ENCODE measurements at places on chromosomes 5 and 9. TPM values are rescaled to one million over a fixed set of nuclear protein-coding genes. Genes with fewer than 3 reads are reported as not detected.
A peak's percentile ranks its signal among the peaks of the same experiment; 100 is the strongest.

DNA sequence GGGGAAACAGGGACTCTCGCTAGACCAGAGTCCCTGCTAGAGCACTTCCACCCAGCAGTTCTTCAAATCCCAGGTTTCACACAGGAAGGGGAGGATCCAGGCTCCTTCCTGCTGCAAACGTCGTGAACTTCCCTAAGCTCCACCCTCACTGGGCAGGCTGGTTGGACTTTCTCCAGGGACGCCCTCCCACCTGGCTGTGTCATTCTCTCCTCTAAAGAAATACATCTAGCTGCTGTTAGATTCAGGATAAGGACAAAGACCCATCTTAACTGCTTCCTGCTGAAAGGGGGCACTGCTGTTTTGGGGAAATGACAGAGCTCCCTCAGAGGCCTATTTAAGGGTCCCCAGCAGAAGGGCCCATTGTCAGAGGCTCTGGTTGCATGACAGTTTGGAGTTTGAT, 230.7 kb downstream of the SEMA6A start:
- no peak for DNase-seq
- H3K27ac ChIP-seq, result no peak overlapping the region
- no peaks in the 10 kb centered on the region for H3K4me1 ChIP-seq
- no peaks in the 10 kb centered on the region for H3K27me3 ChIP-seq

GRCh38 chr5:91095313-91095712, 287.8 kb downstream of the ARRDC3 start:
- no peak for DNase-seq
- H3K4me3 ChIP-seq, result no peak overlapping the region
- no peaks in the 10 kb centered on the region for H3K4me1 ChIP-seq
- no peaks in the 10 kb centered on the region for H3K36me3 ChIP-seq
- no peaks in the 10 kb centered on the region for H3K27me3 ChIP-seq
- no peak overlapping the region for H3K27ac ChIP-seq

SLC6A18 gene
- total RNA-seq, result not detected

- H3K4me3 ChIP-seq, result no peak overlapping the region
- H3K27me3 ChIP-seq, result peaks cover 2% of the 10 kb centered on the region
- H3K27ac ChIP-seq, result no peak overlapping the region
These were observed 146.3 kb downstream of the SNCAIP start for GRCh38 chr5:122458278-122458872.

- no peak overlapping the region for H3K4me3 ChIP-seq
- no peaks in the 10 kb centered on the region for H3K27me3 ChIP-seq
- H3K27ac ChIP-seq, result no peak overlapping the region
- H3K36me3 ChIP-seq, result no peaks in the 10 kb centered on the region
- DNase-seq, result no peak
These were observed 185.5 kb downstream of the CACNA1B start for GRCh38 chr9:138063033-138063432.

SHC3 gene
- total RNA-seq, result 1.7 TPM

TMC1 gene
- 0.36 TPM for total RNA-seq

SPATA6L gene
- total RNA-seq, result 0.13 TPM

DNA sequence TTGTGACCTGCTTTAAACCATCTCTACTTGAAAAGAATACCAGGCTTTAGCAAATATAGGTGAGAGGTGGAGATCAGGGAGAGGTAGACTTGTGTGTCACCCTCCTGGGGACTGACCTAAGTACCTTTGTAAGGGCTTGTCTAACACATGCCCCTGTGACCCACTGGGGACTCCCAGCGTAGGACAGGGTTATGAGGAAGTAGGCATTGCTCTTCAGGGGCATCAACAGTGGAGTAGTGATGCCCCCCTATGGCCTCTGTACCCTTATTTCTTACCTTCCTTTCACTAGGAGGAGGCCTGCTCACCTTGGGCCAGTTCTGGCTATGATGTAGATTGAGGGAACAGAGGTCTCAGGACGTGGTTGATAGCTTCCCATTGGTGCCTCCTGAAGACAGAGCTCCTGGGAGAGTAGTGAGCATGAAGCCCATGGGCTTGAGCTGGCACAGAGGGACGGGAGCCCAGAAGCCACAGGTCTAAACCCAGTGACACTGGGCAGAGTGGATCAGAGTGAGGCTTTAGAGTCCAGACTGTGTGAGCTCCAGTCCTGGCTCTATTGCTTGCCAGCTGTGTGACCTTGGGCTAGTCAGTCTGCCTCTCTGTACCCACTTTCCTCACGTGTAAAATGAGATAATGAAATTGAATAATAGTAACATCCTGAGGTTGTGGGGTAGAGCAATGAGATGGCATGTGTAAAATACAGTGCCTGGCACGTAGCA, 191.7 kb downstream of the AOPEP start:
- H3K36me3 ChIP-seq, result no peaks in the 10 kb centered on the region
- H3K4me1 ChIP-seq, result peaks cover 87% of the 10 kb centered on the region
- peak overlapping the region; percentile 98 for H3K27ac ChIP-seq
- H3K27me3 ChIP-seq, result no peaks in the 10 kb centered on the region

GADD45G gene
- total RNA-seq, result 1.2 TPM

- no peaks in the 10 kb centered on the region for H3K4me1 ChIP-seq
- H3K4me3 ChIP-seq, result no peak overlapping the region
- H3K27ac ChIP-seq, result no peak overlapping the region
- no peak for DNase-seq
- H3K36me3 ChIP-seq, result no peaks in the 10 kb centered on the region
These were observed 4.9 kb downstream of the NR4A3 start for GRCh38 chr9:99826579-99826978.

DNA sequence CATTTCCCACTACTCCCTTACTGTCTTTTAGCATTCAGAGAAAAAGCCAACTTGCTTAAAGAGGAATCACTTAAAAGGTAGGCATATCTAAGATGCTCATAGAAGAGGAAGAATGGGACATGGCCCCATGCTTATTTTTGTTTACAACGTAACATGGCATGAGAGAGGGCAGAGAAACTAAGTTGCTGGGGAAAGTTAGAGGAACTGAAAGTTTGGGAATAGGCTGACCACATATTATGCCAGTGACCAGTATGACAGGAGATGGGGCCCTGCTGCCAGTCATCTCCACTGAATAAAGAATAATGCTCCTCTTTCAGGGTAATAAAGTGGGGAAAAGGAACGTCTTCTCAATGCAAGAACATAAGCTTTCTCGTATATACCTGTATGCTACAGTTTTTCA, 1.9 kb downstream of the PLPP6 start:
- no peak overlapping the region for H3K4me3 ChIP-seq

GLIPR2 gene
- 4.9 TPM for total RNA-seq

DNA sequence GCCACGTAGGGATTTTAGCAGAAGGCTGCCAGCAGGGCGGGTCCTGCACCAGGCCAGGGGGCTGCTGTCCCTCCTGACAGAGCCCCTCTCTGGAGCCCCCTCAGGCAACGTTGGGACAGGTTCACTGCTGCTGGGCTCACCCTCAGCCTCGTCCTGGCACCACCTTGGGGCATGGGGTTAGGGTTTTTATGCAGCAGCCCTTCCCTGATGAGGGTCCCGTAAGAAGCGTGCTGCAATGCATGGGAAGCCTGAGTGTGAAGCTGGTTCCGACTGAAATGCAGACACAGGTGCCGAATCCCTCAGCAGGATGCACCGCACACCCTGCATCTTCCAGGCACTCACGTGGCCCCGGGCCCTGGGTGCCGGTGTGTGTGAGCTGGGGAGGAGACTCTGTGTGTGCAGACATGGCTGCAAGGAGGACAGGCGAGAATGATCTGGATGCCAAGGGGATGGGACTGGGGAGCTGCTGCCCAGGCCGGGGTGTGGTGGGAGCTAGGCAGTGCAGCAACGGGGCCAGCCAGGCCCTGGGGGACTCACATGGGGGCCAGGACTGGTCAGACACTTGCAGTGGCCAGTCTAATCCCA, 27.1 kb downstream of the ZDHHC11B start:
- H3K4me1 ChIP-seq, result peaks cover 8% of the 10 kb centered on the region
- H3K4me3 ChIP-seq, result no peak overlapping the region
- no peaks in the 10 kb centered on the region for H3K36me3 ChIP-seq

Data from Panc1 (cell line).